ENCODE measurements at places on chromosomes 6 and 20. TPM values are rescaled to one million over a fixed set of nuclear protein-coding genes. Genes with fewer than 3 reads are reported as not detected.

DNA sequence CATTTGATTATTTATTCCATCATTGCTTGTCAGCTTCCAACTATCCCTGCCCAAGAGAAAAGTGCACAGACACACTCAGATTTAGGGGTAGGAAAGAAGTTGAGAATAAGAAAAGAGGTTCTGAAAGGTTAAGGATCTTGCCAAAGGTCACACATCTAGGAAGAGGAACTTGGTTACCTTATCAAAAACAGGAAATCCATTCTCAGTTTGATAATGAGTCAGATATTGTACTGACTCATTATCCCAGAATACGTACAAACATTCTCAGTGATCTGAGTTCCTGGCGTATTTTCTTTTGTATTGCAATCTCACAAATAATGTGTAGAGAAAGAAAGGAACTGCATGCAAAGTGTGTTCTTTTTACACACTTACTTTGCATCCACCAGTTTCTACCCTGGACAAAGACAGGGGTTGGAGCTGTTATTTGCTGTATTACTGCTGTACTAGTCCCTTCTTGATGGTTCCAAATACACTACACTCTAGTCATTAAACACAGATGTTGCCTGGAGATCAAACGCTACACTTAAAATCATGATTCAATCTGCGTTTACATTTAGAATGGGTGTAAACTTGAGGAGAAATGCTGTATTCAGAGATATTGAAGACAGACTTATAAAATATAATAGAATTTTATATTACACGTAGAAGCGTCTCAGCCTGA is 545.7 kb downstream of the PRKN start:
- no peaks in the 10 kb centered on the region for H3K27me3 ChIP-seq
- H3K4me3 ChIP-seq: no peak overlapping the region
- H3K27ac ChIP-seq: no peak overlapping the region
- no peak for DNase-seq
- no peaks in the 10 kb centered on the region for H3K36me3 ChIP-seq

- no peak for DNase-seq
- no peak overlapping the region for H3K27ac ChIP-seq
- no peaks in the 10 kb centered on the region for H3K36me3 ChIP-seq
- H3K4me3 ChIP-seq: no peak overlapping the region
- H3K4me1 ChIP-seq: peaks cover 14% of the 10 kb centered on the region
- no peaks in the 10 kb centered on the region for H3K27me3 ChIP-seq
These were observed 19.2 kb downstream of the DCBLD1 start for GRCh38 chr6:117501722-117502121.

AARS2 gene
- 4.5 TPM for total RNA-seq

- no peak for DNase-seq
- no peaks in the 10 kb centered on the region for H3K4me1 ChIP-seq
- H3K36me3 ChIP-seq: no peaks in the 10 kb centered on the region
- H3K4me3 ChIP-seq: no peak overlapping the region
These were observed 318.0 kb downstream of the DOK5 start for GRCh38 chr20:54793291-54793992.

- no peak for DNase-seq
- no peaks in the 10 kb centered on the region for H3K36me3 ChIP-seq
- no peaks in the 10 kb centered on the region for H3K4me1 ChIP-seq
These were observed 28.2 kb downstream of the PDRG1 start for GRCh38 chr20:31923388-31924331.

DNA sequence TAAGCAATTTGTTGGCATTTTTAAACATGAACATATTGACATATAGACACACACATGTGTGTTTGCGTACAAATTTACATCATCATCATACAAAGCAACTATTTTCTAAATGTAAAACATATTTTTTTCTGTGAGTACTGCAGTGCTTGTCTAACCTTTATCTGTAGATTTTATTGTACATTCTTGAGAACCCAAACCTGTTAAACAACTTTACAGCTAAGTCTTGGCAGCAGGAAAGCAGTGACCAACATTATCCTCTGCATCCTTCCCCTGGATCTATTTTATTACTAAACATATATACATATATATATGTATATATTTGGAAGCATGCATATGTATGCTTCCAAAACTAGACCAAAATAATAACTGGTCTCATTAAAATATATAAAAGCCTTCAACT is 10.4 kb upstream of the PLCB1 start:
- no peaks in the 10 kb centered on the region for H3K27me3 ChIP-seq
- H3K36me3 ChIP-seq: no peaks in the 10 kb centered on the region
- no peak overlapping the region for H3K4me3 ChIP-seq
- H3K27ac ChIP-seq: no peak overlapping the region
- no peaks in the 10 kb centered on the region for H3K4me1 ChIP-seq

- no peak overlapping the region for H3K27ac ChIP-seq
- no peaks in the 10 kb centered on the region for H3K4me1 ChIP-seq
- DNase-seq: no peak
- H3K36me3 ChIP-seq: no peaks in the 10 kb centered on the region
These were observed 338.3 kb upstream of the CHD6 start for GRCh38 chr20:41956338-41957074.

DNA sequence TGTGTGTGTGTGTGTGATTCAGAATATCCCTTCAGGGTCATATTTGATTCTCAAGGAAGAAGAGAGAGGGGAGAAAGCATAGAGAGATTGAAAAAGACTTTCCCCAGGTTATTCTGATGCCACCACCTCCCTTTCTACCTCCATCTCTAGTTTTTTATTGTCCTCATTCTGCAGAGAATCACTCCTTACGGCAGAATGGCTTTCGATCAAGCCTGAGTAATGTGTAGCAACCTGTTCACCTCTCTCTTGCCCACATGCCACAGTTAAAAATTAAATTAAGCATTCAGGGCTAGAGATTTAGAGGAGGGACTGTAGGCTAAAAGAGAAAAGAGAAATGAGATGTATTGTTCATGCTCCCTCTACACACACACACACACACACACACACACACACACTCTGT is 18.1 kb downstream of the KLHL32 start:
- H3K36me3 ChIP-seq: no peaks in the 10 kb centered on the region
- DNase-seq: no peak
- H3K4me3 ChIP-seq: no peak overlapping the region
- no peaks in the 10 kb centered on the region for H3K4me1 ChIP-seq
- H3K27ac ChIP-seq: no peak overlapping the region
- no peaks in the 10 kb centered on the region for H3K27me3 ChIP-seq

GRCh38 chr6:54493138-54493537 is 184.9 kb downstream of the TINAG start:
- H3K27me3 ChIP-seq: no peaks in the 10 kb centered on the region
- H3K36me3 ChIP-seq: no peaks in the 10 kb centered on the region
- DNase-seq: no peak
- no peak overlapping the region for H3K4me3 ChIP-seq
- H3K4me1 ChIP-seq: no peaks in the 10 kb centered on the region
- no peak overlapping the region for H3K27ac ChIP-seq

DNA sequence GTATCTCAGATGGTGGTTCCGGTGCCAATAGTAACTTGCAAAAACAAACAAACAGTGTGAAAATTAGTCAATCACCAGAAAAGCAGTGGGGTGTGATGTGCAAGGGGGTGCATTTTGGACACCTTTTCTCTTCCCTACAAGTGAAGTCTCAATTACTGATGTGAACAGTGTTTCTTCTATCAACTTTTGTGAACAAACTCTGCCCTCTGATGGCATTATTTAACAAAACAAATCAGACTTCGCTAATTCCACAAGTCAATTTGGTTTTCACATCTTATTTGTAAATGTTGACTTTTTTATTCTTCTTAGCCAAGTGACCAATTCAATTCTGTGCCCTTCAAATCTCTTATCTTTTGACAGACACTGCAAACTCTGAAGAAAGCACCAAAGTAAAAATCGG is 212.2 kb downstream of the UST start:
- DNase-seq: no peak
- no peak overlapping the region for H3K4me3 ChIP-seq
- H3K27ac ChIP-seq: no peak overlapping the region

LRRC1 gene
- total RNA-seq: 16.3 TPM

CDC25B gene
- 60.6 TPM for total RNA-seq

GRCh38 chr6:17932330-17932852 is 55.0 kb downstream of the KIF13A start:
- DNase-seq: no peak
- H3K4me3 ChIP-seq: no peak overlapping the region
- H3K36me3 ChIP-seq: no peaks in the 10 kb centered on the region
- peaks cover 15% of the 10 kb centered on the region for H3K4me1 ChIP-seq

DNA sequence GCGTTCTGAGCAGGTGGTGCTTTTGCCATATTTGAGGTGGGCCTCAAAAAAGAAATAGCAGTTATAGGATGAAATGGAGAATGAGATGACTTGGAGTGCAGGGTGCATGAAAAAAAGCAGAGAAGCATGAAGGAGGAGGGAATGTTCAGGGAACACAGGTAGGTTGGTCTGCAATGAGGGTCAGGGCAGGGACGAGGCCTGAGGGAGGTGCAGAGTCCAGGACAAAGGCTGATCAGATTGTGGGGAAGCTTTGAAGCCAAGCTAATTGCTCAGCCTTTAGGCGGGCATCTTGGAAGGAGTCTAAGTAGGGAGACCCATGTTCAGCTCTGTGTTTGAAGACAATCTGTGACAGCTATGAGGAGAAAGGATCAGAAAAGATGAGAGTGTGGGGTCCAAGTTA is 12.0 kb downstream of the TRAM2 start:
- H3K4me1 ChIP-seq: peaks cover 59% of the 10 kb centered on the region
- DNase-seq: no peak
- peak overlapping the region; percentile 28 for H3K27ac ChIP-seq
- no peaks in the 10 kb centered on the region for H3K36me3 ChIP-seq
- H3K4me3 ChIP-seq: no peak overlapping the region

CST2 gene
- not detected for total RNA-seq

PERP gene
- 14.5 TPM for total RNA-seq

FAM217A gene
- total RNA-seq: not detected

- no peaks in the 10 kb centered on the region for H3K27me3 ChIP-seq
- H3K4me3 ChIP-seq: no peak overlapping the region
- H3K36me3 ChIP-seq: no peaks in the 10 kb centered on the region
- no peak overlapping the region for H3K27ac ChIP-seq
- DNase-seq: no peak
These were observed 284.2 kb downstream of the LRFN2 start for GRCh38 chr6:40302856-40303454.

DNA sequence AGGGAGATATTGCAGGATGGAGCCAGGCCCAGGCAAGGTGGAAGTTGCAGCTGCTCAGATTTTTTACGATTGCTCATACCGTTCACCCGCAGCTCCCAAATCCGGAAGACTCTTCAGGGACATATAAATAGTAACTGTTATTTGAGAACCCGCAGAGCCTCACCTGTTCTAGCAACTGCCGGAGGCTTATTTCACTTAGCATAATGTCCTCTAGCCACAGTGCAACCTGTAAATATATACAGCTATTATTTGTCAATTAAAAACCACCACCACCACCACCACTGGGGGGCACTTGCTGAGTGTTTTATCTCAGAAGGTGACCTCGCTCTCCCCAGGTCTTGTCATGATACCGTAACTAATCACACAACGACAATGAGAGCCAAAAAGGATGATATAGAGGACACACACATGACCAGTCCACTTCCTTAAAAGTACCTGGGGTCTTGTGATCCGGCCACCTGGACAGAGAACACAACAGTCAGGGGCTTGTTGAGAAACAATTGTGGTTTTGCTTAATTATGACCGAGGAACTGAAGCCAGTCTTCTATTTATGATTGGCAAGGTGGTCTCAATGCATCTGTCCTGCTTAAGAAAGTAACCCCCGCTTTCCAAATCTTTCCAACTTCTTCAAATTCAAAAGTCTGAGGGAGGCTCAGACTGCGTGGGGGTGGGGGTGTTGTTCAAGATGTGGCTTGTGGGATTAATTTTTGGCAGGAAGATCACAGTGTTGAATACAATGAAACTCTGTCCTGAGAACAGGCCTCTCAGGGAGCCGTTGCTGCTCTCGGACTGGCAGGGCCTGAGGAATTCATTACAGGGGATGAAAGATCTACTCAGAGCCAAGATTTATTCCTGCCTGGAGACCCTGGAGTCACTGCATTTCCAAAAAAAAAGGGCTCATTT is 107.7 kb upstream of the PRND start:
- H3K27ac ChIP-seq: no peak overlapping the region
- H3K27me3 ChIP-seq: no peaks in the 10 kb centered on the region
- no peak overlapping the region for H3K4me3 ChIP-seq
- no peak for DNase-seq

- no peak for DNase-seq
- H3K4me1 ChIP-seq: peaks cover 5% of the 10 kb centered on the region
- H3K27me3 ChIP-seq: no peaks in the 10 kb centered on the region
- no peak overlapping the region for H3K27ac ChIP-seq
- no peak overlapping the region for H3K4me3 ChIP-seq
These were observed 11.7 kb downstream of the UST start for GRCh38 chr6:148758492-148758891.

DNA sequence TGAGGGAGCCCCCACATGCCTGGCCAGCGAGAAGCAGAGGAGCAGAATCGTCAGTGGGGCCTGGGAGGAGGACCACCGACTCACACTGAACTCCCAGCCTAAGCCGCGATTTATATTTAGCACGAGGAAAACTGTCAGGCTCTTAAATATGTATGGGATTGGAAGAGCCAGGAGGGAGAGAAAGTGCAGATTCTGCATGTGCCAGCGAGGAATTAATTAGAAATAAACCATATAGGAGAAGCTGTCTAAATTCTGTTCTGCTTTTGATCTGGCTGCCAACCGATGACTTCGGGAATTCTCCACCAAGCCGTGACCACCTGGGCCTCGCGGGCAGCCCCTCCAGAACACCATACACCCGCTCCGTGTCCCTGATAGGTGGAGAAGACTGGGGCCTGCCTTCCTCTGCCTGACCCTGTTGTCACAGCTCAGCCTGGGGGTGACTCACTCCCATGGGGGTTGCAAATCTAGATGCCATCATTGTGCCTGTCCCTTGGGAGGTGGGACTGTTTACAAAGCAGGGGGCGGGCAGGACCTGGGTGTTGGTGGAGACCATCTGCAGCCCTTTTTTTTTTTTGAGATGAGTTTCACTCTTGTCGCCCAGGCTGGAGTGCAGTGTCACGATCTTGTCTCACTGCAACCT is 91.1 kb upstream of the PMEPA1 start:
- DNase-seq: no peak
- H3K36me3 ChIP-seq: no peaks in the 10 kb centered on the region
- H3K4me3 ChIP-seq: no peak overlapping the region
- H3K27me3 ChIP-seq: no peaks in the 10 kb centered on the region
- no peaks in the 10 kb centered on the region for H3K4me1 ChIP-seq

DNA sequence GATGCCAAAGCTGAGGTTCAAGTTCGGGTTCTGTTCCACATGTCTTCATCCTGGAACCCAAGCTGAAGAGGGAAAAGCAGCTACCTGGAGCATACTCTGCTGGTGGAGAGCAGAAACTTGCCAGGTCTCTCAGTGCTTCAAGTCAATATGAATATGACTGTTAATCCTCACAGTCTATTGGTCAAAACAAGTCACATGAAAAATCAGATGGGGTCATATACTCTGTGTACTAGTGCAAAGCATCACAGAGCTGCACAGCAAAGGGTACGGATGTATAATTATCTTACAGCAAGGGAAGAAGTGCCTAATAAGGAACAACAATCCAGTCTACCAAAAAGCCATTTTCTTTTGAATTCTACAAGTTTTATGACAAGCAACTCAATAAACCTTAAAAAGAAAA is 11.6 kb downstream of the NCOA7 start:
- H3K27me3 ChIP-seq: no peaks in the 10 kb centered on the region
- H3K36me3 ChIP-seq: no peaks in the 10 kb centered on the region
- H3K4me1 ChIP-seq: peaks cover 17% of the 10 kb centered on the region
- DNase-seq: no peak
- peak overlapping the region; percentile 41 for H3K27ac ChIP-seq
- no peak overlapping the region for H3K4me3 ChIP-seq

HLA-DQA1 gene
- total RNA-seq: 2.0 TPM

- H3K36me3 ChIP-seq: no peaks in the 10 kb centered on the region
- DNase-seq: no peak
- no peak overlapping the region for H3K4me3 ChIP-seq
- no peak overlapping the region for H3K27ac ChIP-seq
These were observed 4.7 kb upstream of the CCN2 start for GRCh38 chr6:131955876-131956275.

All from ascending aorta (tissue), 2 donors.